ENCODE measurements at places on chromosomes 5 and 9.

DNA sequence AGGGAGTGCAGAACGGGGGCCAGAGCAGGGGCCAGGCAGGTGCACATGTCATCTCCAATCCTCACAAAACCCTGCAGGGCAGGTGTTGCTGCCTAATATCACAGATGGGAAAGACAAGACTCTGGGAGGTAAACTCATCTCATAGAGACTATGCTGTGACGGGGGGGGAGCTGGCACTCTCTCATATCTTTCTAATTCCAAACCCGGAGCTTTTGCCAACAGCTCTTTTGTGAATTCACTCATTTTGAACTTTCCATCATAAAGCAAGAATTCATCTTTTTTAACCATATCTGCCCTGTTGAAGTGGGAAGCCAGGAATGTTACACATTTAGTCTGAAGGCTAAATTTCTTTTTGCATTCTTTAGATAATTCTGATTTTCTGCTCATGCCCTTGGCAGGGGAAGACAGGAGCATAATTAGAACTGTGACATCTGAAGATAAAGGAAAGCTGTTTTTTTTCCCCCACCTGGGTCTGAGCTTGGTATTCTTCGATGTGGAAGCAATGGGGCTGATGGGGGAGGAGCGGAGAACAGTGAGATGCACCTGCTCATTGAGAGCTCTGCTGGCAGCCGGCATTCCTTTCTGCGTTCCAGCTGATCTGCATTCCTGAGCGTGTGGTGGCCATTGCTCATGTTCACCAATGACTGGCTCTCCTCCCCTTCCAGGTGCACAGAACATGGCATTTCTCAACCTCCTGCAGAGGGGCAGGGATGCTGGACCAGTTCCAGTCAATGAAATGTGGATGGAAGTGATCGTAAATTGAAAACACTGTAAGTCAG, 159.2 kb downstream of the NSG2 start:
- DNase-seq = no peak

DNA sequence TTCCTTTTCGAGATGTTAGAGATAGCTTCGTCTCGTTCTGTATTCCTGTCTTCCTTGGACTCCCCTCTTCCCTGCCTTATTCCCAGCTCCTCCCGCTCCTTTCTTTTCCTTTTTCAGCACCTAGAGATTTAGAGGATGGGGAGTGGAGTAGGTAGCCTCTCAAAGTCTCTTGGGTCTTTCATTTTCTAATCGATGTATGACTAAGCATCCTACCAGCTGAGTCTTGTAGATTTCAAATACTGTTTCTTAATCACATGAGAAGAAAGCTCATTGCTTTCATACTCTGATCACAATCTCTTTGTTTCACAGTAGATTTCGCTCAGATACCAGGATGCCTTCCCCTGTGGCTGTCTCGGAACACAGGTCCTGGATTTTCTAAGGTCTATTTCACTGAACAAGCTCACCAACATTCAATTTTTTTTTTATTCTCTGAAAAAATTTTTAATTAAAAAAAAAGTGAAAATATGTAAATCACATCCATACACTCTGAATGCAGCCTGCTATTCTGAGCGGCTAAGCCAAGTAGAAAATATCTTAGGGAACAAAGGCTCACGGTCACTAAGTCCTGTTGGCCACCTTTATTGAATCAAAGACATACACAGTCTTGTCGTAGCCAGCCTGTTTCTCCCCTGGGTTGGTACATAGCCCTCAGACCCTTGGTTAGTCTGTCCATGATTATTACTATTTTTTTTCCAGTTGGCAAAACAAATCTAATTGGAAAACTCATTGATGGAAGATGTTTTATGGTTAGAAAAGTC, 413.8 kb downstream of the KDM4C start:
- no peak for DNase-seq

DNA sequence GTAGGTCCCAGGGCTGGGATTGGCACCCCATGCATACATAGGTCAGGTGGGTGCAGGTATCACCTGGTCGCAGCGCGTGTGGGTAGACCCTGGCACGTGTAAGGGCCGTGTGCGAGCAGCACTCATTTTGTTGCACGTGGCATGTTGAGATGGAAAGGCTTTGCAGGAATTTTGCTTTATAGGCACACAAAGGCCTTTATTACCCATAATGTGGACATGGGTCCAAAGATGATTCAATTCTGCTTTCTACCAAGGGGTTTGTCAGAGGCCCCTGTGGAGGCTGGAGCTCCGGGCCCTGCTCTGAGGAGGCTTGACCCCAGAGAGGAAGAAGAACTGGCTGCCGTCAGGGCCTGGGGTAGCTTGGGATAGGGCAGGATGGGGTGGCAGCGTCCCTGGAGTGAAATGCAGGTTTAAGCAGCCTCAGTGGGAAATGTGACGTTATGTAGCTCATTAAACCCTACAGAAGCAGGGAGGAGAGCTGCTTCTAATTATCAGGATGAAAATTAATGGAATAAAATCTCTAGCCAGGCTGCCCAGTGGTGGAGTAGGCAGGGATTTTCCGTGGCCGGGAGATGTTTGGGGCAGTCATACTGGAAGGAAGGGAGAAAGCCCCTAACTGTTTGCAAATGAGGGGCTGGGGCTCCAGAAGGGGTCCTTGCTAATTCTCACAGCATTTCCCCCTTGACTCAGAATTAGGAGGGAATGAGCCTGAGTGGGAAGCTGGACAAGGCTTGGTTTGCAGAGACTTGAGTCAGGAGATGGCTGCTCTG, 103.3 kb upstream of the PITX1 start:
- no peak for DNase-seq

GRCh38 chr9:103362986-103363385, 367.9 kb downstream of the CYLC2 start:
- DNase-seq = no peak

GRCh38 chr9:113548221-113549041, 84.9 kb downstream of the RGS3 start:
- DNase-seq = peak; percentile 26

GRCh38 chr5:68246802-68247201, 31.2 kb downstream of the PIK3R1 start:
- DNase-seq = no peak

DNA sequence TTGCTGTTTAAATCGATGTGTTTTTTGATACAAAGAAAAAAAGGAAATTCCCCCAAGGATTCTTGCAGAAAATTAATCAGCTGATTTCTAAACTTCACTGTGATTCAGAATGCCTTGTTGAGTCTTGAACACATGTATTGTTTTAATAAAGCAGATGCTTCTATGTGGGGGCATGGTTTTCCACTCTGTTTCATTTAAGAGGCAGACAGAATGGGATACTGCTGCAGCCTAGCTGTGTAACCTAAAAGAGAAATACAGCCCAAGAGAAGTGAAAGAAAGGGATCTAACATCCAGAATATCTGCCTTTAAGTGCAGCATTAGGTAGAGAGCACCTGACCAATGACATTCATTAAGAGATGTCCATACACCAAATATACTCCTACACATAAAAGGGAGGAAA, 365.1 kb upstream of the CCNH start:
- no peak for DNase-seq

DNA sequence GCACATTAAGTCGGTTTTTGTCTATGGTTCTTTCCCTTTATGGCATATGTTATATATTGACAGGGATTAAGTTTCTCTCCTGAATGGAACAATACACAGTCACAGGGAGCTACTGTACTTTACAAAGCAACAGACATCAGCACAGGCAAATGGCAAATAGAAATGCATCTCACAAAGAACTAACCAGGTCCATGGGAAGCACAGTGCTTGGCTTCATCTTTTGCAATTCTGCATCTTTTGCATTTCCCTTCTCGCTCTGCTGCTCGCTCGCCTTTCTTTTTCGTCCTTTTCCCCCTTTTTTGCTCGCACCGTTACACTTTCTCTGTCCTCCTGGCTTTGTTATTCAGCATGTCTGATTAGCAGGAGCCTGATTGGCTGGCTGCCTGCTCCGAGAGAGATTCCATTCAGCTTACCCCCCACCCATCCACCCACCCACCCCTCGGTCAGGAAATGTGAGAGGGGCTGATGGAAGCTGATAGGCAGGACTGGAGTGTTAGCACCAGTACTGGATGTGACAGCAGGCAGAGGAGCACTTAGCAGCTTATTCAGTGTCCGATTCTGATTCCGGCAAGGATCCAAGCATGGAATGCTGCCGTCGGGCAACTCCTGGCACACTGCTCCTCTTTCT, at the start of gene ADAMTSL1:
ADAMTSL1 (plus strand) TSS at position 502 of the 628 bp plus-strand sequence; CDS start at position 582, 80 bp downstream.
- DNase-seq = no peak

GRCh38 chr5:103915081-103915480, 352.5 kb upstream of the NUDT12 start:
- DNase-seq = no peak

GRCh38 chr5:87645224-87645623, 232.5 kb upstream of the CCNH start:
- no peak for DNase-seq

GRCh38 chr5:24547132-24547531, 97.6 kb downstream of the CDH10 start:
- no peak for DNase-seq

GRCh38 chr9:93156475-93157008, 22.5 kb upstream of the NINJ1 start:
- no peak for DNase-seq

DNA sequence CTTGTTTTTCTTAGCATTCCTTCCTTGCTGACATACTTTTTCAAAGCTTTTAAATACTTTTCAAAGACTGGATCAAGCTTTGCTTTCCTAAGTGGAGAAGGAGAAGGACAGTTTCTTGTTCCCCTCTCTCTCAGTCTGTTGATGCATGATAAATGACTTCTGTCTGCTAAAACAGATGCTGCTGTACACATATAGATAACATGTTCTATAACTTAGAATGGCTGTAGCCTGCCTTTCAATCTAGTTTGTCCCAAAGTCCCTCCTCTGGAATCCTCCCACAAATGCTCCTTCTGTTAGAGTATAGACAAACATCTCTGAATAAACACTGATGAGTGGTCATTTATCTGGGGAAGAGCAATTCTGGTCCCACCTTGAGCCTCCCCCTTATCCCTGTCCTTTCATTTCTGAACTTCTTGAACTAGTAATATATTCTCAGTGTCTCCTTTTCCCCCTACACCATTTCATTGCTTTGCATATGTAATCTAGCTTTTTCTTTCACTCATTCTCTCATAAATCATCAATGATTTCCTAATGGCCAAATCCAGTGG, 5.4 kb upstream of the HEMGN start:
- no peak for DNase-seq

DNA sequence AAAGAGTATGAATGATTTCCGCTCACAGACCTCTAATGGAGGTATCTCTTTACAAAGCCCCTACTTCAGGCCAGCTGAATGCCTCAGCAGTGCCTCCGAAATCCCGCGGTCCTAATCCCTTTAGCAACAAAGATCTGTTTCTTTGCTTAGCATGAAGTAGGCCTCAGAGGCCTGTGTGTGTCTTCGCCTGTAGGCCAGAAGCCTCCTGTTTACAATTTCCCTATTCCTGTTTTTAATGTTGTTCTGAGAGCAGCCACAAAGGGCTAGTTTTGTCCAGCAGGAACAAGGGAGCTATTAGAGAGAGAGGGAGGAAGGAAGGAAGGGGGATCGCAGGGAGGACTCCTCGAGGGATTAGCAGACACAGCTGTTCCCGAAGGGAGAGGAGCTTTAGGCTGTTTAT, 166.4 kb upstream of the SPRY4 start:
- no peak for DNase-seq

DNA sequence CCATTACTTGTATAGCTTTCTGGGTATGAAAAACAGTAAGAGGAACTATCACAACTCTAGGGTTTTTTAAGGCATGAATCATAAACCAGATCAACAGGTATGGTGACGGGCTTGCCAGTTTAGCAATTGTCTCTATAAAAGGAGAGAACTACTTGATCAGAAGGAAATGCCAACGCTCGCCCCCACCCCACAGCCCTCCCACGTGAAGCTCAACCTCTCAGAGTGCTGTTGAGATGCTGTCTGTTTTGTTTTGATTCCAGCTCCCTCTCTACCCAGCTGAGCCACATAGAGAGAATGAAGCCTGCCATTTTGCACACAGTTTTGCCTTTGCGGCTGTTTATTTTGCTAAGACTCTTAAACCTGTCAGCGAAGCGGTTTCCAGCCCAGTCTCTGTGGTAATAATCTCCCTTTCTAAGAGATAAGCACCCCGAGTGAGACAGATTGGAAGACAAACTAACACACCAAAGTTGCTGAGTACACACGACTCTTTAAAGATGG, 257.9 kb upstream of the ANKRD55 start:
- no peak for DNase-seq
